ENCODE measurements at places on chromosomes 11 and 22.

DNA sequence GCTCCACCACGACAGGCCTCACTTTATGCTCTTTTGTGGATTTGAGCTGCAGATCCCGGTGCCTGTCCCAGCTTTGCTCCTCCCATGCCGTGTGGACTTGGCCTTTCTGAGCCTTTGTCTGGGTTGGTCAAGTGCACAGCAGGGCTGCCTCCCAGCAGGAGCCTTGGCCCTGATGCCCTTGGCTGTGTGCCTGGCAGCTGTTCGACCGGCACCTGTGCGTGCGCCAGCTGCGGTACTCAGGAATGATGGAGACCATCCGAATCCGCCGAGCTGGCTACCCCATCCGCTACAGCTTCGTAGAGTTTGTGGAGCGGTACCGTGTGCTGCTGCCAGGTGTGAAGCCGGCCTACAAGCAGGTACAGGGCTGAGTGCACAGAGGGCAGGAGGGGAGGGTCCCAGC is 46.5 kb downstream of the MYO7A start:
- H3K27ac ChIP-seq = no peak overlapping the region
- no peaks in the 10 kb centered on the region for H3K4me1 ChIP-seq
- no peak for DNase-seq
- H3K4me3 ChIP-seq = no peak overlapping the region

DNA sequence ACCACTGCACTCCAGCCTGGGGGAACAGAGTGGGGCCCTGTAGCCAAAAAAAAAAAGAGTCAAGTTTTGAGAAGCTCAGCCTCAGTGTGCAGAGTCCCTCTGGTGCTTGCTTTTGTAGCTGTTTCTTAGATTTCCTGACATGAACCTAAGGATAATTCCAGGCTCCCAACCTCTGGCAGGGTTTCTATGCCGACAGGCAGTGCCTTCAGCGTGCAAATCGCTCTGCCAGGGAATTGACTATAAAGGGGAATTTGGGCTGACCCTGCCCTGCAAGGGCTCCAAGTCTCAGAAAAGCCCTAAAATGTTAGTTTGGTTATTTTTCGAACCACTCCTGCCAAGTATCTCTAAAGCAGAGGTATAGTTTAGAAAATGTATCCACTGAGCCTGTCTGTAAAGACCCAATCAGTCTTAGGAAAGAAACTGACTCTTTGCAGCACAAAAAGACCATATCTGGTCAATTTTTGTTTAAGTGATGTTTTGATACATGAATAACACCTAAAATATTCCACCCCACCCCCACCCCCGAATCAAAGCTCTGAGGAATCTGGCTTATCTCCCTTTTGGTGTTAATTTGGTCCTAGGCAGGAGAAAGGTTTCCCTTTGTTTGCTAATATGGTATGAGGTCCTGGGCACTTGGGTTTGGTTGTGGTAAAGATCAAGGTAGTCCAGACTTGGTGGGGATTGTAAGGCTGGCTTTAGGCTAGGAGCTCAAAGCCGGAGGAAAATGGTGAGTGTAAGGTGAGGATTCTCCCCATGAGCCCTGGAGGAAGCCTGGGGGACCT is 49.7 kb downstream of the ANO1 start:
- no peak overlapping the region for H3K4me3 ChIP-seq
- H3K4me1 ChIP-seq = no peaks in the 10 kb centered on the region
- no peaks in the 10 kb centered on the region for H3K36me3 ChIP-seq

GRCh38 chr11:47887910-47888569 is 39.9 kb upstream of the NUP160 start:
- H3K27ac ChIP-seq = no peak overlapping the region
- H3K27me3 ChIP-seq = no peaks in the 10 kb centered on the region
- peaks cover 35% of the 10 kb centered on the region for H3K4me1 ChIP-seq
- no peak overlapping the region for H3K4me3 ChIP-seq

DNA sequence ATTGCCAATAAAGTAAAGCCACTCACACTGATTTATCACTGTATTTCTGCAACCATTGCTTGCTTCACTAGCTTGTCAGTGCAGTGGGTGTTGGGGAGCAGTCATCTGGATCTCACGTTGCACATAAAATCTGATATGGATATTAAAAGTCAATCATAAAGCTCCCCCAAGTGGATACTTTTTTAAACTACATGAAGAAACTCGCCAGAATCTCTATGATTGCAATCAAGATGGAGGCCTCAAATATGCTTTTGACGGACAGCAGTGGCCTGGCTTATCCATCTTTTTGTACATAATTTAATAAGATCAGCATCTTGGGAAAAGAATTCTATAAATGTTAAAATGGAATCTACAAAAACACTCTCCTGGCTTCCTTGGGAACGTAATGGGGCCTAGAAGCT is 137.7 kb downstream of the WT1 start:
- peaks cover 4% of the 10 kb centered on the region for H3K4me1 ChIP-seq
- DNase-seq = no peak

DNA sequence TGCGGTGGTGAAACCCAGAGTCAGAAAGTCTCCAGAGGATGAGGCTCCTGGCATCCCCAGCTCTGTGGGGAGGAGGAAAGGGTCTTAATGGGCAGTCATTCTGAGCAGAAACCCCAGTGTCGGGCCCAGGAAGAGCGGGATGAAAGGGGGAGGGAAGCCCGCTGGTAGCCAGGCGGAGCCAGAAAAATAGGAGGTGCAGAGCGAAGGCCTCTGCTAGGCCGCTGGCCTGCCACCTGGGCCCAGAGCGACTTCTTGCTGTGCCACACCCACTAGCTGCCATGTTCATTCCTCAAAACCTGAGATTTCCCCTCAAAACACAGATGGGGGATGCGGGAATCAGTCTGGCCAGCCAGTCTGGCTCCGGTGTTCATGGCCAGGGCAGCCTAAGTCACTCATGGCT is 650 bp upstream of the POU2AF3 start:
- H3K27me3 ChIP-seq = peaks cover 38% of the 10 kb centered on the region
- no peak for DNase-seq
- H3K27ac ChIP-seq = no peak overlapping the region

GRCh38 chr11:27401833-27402316 is 38.9 kb upstream of the CCDC34 start:
- no peak for DNase-seq
- no peaks in the 10 kb centered on the region for H3K4me1 ChIP-seq
- H3K4me3 ChIP-seq = no peak overlapping the region
- peaks cover 13% of the 10 kb centered on the region for H3K27me3 ChIP-seq

DNA sequence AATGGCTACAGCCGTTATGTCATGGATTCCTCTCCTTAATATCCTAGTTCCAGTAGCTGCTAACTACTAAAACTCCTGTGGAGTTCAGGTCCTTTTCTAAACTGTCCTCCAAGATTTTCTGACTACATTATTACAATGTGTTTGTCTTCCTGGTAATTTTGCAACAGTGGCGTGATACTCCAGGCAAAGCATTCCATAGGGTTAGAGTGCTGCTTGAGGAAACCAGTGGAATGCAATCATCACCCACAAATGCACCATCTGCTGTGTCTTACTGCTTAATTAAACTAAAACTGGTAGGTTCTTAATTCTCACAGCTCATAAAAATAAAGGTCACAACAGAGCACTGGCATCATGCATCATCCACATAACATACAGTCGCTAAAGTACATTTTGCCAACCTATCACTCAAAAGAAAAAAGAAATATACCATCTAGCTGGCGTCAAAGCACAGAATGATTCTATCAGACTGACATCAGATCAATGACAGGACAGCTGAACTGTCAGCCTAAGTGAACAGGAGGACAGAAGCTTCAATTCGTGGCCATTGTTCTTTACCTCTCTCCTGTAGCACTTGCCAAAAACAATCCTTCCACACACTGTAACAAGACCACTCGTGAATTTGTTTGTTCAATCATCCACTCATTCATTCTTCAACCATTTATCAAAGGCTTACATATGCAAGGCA is 182.5 kb downstream of the CADM1 start:
- no peaks in the 10 kb centered on the region for H3K36me3 ChIP-seq
- no peak overlapping the region for H3K4me3 ChIP-seq
- DNase-seq = no peak
- H3K27ac ChIP-seq = no peak overlapping the region
- H3K4me1 ChIP-seq = no peaks in the 10 kb centered on the region
- peaks cover 9% of the 10 kb centered on the region for H3K27me3 ChIP-seq

- no peaks in the 10 kb centered on the region for H3K36me3 ChIP-seq
- H3K27ac ChIP-seq = no peak overlapping the region
- H3K4me3 ChIP-seq = no peak overlapping the region
- DNase-seq = no peak
Observed at GRCh38 chr11:75442161-75442885, 9.3 kb upstream of the KLHL35 start.

DNA sequence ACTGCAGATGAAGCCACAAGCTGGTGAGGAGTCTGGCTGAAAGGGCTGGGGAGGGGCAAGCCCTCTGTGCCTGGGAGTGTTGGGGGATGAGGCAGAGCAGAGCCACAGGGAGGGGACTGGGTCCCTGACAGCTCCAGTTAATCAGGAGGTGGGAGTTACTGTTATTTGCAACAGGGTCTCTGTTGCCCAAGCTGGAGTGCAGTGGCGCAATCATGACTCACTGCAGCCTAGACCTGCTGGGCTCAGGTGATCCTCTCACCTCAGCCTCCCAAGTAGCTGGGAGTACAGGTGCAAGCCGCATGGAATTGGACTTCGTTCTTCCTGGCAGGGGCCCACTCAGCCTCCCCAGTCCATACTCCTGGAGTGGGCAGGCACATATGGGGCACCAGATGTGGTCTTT is 7.7 kb downstream of the SCN2B start:
- H3K4me1 ChIP-seq = peaks cover 2% of the 10 kb centered on the region
- DNase-seq = no peak
- H3K27ac ChIP-seq = no peak overlapping the region

GRCh38 chr11:1077417-1078119 is 2.9 kb downstream of the MUC2 start:
- no peak overlapping the region for H3K27ac ChIP-seq
- no peaks in the 10 kb centered on the region for H3K4me1 ChIP-seq
- DNase-seq = no peak
- no peaks in the 10 kb centered on the region for H3K36me3 ChIP-seq
- no peaks in the 10 kb centered on the region for H3K27me3 ChIP-seq

- H3K4me1 ChIP-seq = no peaks in the 10 kb centered on the region
- H3K4me3 ChIP-seq = no peak overlapping the region
- peaks cover 5% of the 10 kb centered on the region for H3K27me3 ChIP-seq
- no peaks in the 10 kb centered on the region for H3K36me3 ChIP-seq
- H3K27ac ChIP-seq = no peak overlapping the region
- DNase-seq = no peak
Observed at GRCh38 chr11:125256541-125257189, 92.1 kb downstream of the PKNOX2 start.

- no peaks in the 10 kb centered on the region for H3K36me3 ChIP-seq
- H3K4me3 ChIP-seq = no peak overlapping the region
- peaks cover 2% of the 10 kb centered on the region for H3K27me3 ChIP-seq
- no peak overlapping the region for H3K27ac ChIP-seq
- DNase-seq = no peak
- peaks cover 3% of the 10 kb centered on the region for H3K4me1 ChIP-seq
Observed at GRCh38 chr22:23031381-23031780, 38.9 kb upstream of the GNAZ start.
